Left ventricle myocardium inferior (tissue), 1 donor: ENCODE measurements at places on chromosomes 12 and 14. TPM values are rescaled to one million over a fixed set of nuclear protein-coding genes. Genes with fewer than 3 reads are reported as not detected.

DNA sequence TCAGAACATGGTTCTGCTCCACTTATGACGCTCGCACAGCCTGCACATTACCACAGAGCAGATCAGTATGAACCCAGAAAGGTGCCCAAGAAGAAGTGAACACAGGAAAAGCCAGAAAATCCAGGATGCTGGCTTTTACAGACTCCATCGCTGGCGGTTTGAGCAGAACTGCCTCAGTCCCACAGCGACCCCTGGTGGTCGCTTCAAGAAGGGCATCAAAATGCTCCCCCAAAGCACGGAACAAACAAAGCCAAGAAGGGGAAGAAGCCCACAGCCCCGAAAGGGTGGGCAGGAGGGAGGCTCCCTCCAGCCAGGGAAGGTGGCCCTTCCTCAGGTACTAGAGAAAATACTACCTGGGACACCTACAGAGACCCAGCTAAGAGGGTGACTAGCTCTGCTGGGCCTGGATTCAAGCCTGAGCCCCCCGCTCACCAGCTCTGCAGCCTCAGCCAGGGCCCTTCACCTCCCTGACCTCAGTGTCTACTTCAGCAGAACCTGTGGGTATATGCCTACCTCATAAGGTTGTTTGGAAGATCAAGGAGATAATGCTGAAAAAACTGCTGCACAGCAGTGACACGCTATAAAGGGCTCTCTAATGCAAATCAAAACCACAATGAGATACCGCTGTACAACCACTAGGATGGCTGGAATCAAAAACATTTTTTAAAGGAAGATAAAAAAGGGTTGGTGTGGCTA, 98.1 kb downstream of the NCOR2 start:
- no peak overlapping the region for H3K4me3 ChIP-seq
- H3K27me3 ChIP-seq = no peaks in the 10 kb centered on the region
- no peak for DNase-seq
- no peak overlapping the region for H3K27ac ChIP-seq

- H3K4me1 ChIP-seq = peaks cover 10% of the 10 kb centered on the region
- H3K36me3 ChIP-seq = no peaks in the 10 kb centered on the region
- no peaks in the 10 kb centered on the region for H3K27me3 ChIP-seq
- H3K4me3 ChIP-seq = no peak overlapping the region
These were observed 479.8 kb downstream of the ZFP36L1 start for GRCh38 chr14:68312884-68313610.

GRCh38 chr12:4303750-4304149, 17.3 kb upstream of the TIGAR start:
- H3K4me3 ChIP-seq = no peak overlapping the region
- peak overlapping the region; percentile 72 for H3K27ac ChIP-seq
- H3K27me3 ChIP-seq = no peaks in the 10 kb centered on the region
- no peak for DNase-seq
- H3K4me1 ChIP-seq = peaks cover 86% of the 10 kb centered on the region
- H3K36me3 ChIP-seq = peaks cover 24% of the 10 kb centered on the region

The ATP5MC2 gene
- 534 TPM for total RNA-seq

The FAM222A gene
- total RNA-seq = 20.0 TPM

The LBHD2 gene
- not detected for total RNA-seq

The RTL1 gene
- total RNA-seq = not detected

GRCh38 chr12:5997260-5997659, 52.2 kb upstream of the ANO2 start:
- H3K27me3 ChIP-seq = peaks cover 15% of the 10 kb centered on the region
- H3K4me1 ChIP-seq = no peaks in the 10 kb centered on the region
- no peak for DNase-seq

DNA sequence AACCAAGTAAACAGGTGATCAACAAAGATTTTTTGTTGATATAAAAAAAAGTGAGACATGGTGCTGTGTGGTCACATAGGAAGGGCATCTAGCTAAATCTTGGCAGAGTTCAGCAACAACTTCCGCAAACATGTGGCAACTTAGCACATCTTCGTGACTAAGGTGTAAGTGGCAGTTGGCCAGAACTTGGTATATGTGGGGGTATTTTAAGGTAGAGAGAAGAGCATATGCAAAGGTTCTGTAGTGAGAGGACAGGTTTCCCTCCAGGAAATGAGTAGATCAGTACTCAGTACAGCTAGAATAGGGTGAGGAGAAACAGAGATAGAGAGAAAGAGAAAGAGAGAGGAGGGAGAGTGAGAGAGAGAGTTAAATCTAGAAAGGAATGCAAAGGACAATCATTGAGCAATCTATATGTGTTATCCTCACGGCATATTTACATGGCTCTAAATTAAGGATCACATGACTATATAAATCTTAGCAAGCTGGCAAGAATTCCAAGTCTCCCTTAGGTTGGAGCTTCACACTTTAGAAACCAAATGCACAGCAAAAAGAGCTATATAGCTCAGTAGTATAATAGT, 227.7 kb upstream of the HMGA2 start:
- H3K4me1 ChIP-seq = peaks cover 15% of the 10 kb centered on the region
- H3K27ac ChIP-seq = no peak overlapping the region
- no peak overlapping the region for H3K4me3 ChIP-seq
- H3K36me3 ChIP-seq = no peaks in the 10 kb centered on the region

The WSCD2 gene
- total RNA-seq = 0.14 TPM

The RAB35 gene
- total RNA-seq = 21.9 TPM

The MYF5 gene
- total RNA-seq = not detected

The CCDC197 gene
- total RNA-seq = 1.2 TPM

The TSPAN11 gene
- total RNA-seq = 1.7 TPM

GRCh38 chr14:69606258-69607184, 4.9 kb upstream of the SUSD6 start:
- no peaks in the 10 kb centered on the region for H3K27me3 ChIP-seq
- H3K27ac ChIP-seq = no peak overlapping the region
- H3K4me1 ChIP-seq = peaks cover 19% of the 10 kb centered on the region

The TMEM121 gene
- total RNA-seq = 2.1 TPM

The OAS2 gene
- 4.8 TPM for total RNA-seq

The NID2 gene
- 35.2 TPM for total RNA-seq

- H3K36me3 ChIP-seq = no peaks in the 10 kb centered on the region
- H3K27me3 ChIP-seq = peaks cover 24% of the 10 kb centered on the region
- H3K4me1 ChIP-seq = no peaks in the 10 kb centered on the region
- no peak for DNase-seq
These were observed 338.8 kb upstream of the SFSWAP start for GRCh38 chr12:131372171-131372475.

DNA sequence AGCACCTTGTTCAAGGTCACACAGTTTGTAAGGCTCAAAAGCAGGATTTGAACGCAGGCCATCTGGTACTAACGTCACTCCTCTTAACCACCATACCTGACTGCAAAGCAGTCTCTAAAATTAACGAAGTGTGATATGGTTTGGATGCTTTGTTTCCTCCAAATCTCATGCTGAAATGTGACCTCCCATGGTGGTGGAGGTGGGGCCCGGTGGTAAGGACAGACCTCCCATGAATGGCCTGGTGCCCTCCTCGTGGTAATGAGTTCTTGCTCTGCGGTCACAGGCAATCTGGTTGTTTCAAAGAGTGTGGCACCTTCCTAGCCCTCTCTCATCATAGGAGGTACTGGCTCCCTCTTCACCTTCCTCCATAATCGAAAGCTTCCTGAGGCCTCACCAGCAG, 102.2 kb upstream of the BCL2L14 start:
- H3K4me3 ChIP-seq = no peak overlapping the region
- H3K36me3 ChIP-seq = no peaks in the 10 kb centered on the region
- H3K27me3 ChIP-seq = no peaks in the 10 kb centered on the region
- no peak for DNase-seq

- peak overlapping the region; percentile 93 for H3K27ac ChIP-seq
- no peaks in the 10 kb centered on the region for H3K27me3 ChIP-seq
- no peak overlapping the region for H3K4me3 ChIP-seq
- no peaks in the 10 kb centered on the region for H3K36me3 ChIP-seq
- H3K4me1 ChIP-seq = peaks cover 61% of the 10 kb centered on the region
These were observed 150.4 kb downstream of the CALM1 start for GRCh38 chr14:90547250-90547649.

DNA sequence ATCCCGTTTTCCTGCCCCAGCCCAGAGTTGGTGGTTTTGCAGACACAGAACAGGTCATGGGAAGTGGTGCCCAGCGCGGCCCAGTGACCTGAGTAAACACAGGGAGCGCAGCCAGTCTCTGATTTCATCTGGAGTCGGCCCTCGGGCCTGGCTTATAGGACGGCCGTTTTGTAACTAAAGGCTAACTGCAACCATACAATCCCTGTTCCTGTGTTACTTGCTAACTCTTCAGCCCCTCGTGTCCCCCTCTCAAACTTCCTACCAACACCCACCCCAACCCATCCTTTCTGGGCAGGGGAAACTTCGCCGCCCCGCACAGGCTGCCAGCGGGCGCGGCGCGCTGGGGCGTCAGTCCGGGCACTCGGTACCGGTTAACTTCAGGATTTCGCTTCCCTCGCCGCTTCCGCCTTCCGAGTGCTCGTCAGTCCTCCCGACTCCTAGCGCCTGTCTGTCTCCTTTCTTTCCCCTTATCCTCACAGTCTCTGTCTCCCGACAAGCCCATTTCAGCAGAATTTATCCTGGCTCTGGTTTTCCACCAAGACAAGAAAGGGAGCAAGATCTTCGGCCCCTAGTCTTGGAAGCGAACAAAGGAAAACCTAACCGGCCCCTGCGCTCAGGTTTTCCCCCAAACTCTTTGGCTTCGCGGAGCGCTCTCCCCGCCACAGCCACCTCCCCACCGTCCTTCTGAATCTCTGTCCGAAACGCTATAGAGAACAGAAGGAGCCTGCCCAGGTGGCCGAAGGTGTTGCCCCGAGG, 2.0 kb downstream of the SIX1 start:
- H3K27me3 ChIP-seq = peaks cover 100% of the 10 kb centered on the region
- H3K27ac ChIP-seq = no peak overlapping the region
- peaks cover 49% of the 10 kb centered on the region for H3K4me1 ChIP-seq
- no peaks in the 10 kb centered on the region for H3K36me3 ChIP-seq
- no peak for DNase-seq

GRCh38 chr12:59122784-59123183, 202.5 kb upstream of the LRIG3 start:
- H3K36me3 ChIP-seq = no peaks in the 10 kb centered on the region
- H3K27me3 ChIP-seq = no peaks in the 10 kb centered on the region
- H3K4me3 ChIP-seq = no peak overlapping the region

The MUCL1 gene
- total RNA-seq = not detected

The RNASE7 gene
- total RNA-seq = not detected

DNA sequence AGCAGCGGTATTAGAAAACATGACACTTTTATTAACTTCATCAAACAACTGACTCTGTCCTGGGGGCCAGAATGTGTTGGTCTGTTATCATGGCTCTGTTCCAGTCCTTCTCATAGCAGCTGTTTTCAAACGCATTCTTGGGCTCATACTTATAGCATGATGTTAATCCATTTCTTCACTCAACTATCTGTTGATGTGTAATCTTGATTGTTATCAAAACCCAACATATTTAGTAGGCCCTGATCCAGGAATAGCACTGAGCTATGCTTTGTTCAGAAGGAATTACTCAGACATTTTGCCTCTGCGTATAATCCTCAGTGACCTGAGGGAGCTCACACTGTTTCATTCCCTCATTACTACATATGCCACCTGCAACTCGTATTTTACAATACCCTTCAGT, 315.9 kb downstream of the BMP4 start:
- H3K27me3 ChIP-seq = peaks cover 9% of the 10 kb centered on the region
- no peak for DNase-seq
- H3K4me3 ChIP-seq = no peak overlapping the region
- H3K27ac ChIP-seq = no peak overlapping the region
- H3K4me1 ChIP-seq = no peaks in the 10 kb centered on the region
- no peaks in the 10 kb centered on the region for H3K36me3 ChIP-seq

- no peak for DNase-seq
- peaks cover 65% of the 10 kb centered on the region for H3K4me1 ChIP-seq
- peaks cover 12% of the 10 kb centered on the region for H3K36me3 ChIP-seq
- H3K4me3 ChIP-seq = no peak overlapping the region
- no peak overlapping the region for H3K27ac ChIP-seq
- no peaks in the 10 kb centered on the region for H3K27me3 ChIP-seq
These were observed 41.9 kb downstream of the CDC42BPB start for GRCh38 chr14:103015426-103015825.

The RAD51AP1 gene
- 1.2 TPM for total RNA-seq

The APOF gene
- not detected for total RNA-seq

DNA sequence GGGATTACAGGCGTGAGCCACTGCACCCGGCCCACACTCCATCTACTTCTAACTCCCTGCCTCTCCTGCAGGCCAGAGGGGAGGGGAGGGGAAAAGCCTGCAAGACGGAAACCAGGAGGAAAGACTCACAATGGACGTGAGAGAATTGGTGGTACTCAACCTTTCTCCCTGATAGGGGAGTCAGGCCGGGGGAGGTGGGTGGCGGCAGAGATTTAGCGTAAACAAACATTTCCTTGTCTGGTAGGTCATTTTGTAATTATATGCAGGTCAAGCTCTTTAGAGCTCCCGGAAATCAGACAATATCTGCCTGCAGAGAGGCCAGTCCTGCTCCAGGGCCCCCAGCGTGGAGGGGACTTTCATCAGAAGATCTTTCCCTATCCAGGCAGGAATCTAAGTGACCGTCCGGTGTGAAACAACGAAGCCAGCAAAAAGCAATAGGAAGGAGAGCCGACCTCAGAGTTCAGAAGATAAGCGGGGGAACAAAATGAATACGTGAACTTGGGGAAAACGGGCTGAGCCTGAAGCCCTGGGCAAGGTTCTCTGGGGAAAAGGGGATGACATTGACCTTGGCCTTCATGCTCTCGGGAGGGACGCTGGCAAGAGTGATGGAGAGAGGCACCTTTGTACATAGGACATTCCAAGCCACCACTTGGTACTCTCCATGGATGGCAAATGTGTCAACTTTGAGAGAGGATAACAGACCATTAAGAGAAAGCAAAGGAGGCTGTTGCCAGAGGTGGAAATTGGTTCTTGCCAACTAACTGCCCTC, 62.3 kb downstream of the SPRING1 start:
- H3K4me1 ChIP-seq = peaks cover 27% of the 10 kb centered on the region
- H3K27me3 ChIP-seq = no peaks in the 10 kb centered on the region
- H3K36me3 ChIP-seq = no peaks in the 10 kb centered on the region
- DNase-seq = no peak
- peak overlapping the region; percentile 25 for H3K4me3 ChIP-seq
- H3K27ac ChIP-seq = peak overlapping the region; percentile 77

The GSG1 gene
- not detected for total RNA-seq

The EML1 gene
- 33.3 TPM for total RNA-seq

GRCh38 chr12:109461049-109461845, 15.9 kb downstream of the KCTD10 start:
- peaks cover 33% of the 10 kb centered on the region for H3K36me3 ChIP-seq
- DNase-seq = peak; percentile 33
- peak overlapping the region; percentile 99 for H3K27ac ChIP-seq
- H3K27me3 ChIP-seq = no peaks in the 10 kb centered on the region
- H3K4me1 ChIP-seq = peaks cover 98% of the 10 kb centered on the region

GRCh38 chr14:57139173-57139572, 129.5 kb downstream of the EXOC5 start:
- DNase-seq = no peak
- peaks cover 15% of the 10 kb centered on the region for H3K27me3 ChIP-seq
- H3K27ac ChIP-seq = no peak overlapping the region
- no peaks in the 10 kb centered on the region for H3K4me1 ChIP-seq
- no peak overlapping the region for H3K4me3 ChIP-seq
- H3K36me3 ChIP-seq = no peaks in the 10 kb centered on the region

GRCh38 chr12:121822393-121823100, 18.7 kb downstream of the SETD1B start:
- peaks cover 6% of the 10 kb centered on the region for H3K4me1 ChIP-seq
- no peak overlapping the region for H3K27ac ChIP-seq
- no peak for DNase-seq
- no peaks in the 10 kb centered on the region for H3K27me3 ChIP-seq

- no peak for DNase-seq
- peaks cover 58% of the 10 kb centered on the region for H3K36me3 ChIP-seq
- H3K4me1 ChIP-seq = peaks cover 9% of the 10 kb centered on the region
- H3K27ac ChIP-seq = no peak overlapping the region
- H3K27me3 ChIP-seq = no peaks in the 10 kb centered on the region
- no peak overlapping the region for H3K4me3 ChIP-seq
These were observed 10.3 kb upstream of the PGAM5 start for GRCh38 chr12:132700212-132700822.

The ITGB7 gene
- 1.1 TPM for total RNA-seq
